Thoracic aorta (tissue), 2 donors: ENCODE measurements at places on chromosomes 6 and 20.

GRCh38 chr6:167020206-167020605 is 21.0 kb downstream of the CEP43 start:
- DNase-seq, result no peak

DNA sequence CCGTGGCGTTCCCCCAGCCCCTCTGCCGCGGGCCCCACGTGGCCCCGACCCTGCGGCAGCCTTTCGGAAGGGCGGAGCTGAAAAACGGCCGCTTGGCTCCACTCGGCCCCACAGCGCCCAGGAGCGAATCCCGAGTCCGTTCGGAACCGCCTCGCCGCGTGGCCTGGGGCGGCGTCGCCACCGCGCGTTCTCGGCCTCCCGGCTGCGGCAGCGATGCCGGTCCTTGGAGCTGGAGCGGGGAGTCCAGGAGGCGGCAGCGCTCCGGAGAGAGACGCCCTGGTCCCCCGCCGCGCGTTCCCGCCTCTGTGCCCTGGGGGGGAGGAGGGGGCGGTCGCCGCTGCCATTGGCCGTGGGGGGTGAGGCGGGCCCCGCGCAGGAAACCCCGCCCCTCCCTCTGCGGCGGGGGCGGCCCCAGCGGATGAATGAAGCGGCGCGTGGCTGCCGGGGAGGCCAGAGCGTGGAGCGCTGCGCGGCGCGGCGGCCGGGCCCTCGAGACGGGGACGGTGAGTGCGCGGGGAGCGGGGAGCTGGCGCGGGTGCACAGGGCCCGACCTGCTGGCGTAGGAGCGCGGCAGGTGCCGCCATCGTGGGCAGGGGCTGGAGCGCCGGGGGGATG is at the start of gene SLCO4A1:
Gene SLCO4A1, plus strand, starts transcription at position 453 of the 615 bp plus-strand sequence. CDS start 13,952 bp downstream, outside the sequence.
- DNase-seq, result no peak

- DNase-seq, result no peak
These were observed 11.8 kb downstream of the ENPP1 start for GRCh38 chr6:131819572-131820124.

DNA sequence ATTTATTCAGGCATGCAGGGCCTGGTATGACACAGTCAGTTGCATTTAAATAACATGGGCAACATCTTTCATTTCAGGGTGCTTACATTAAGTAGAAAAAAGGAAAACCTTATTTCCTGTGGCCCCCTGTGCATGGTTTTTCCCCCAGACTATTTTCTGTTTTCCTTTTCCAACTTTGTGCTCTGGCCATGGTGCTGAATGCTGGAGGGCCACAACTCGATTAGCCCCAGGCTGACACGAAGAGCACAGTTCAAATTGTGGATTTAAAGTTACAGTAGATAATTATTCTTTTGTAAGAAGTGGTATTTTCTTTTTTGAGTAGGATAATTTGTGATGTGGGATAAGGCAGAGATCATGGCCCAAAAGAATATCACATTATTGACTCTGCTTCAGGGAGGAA is 332.0 kb downstream of the HAO1 start:
- no peak for DNase-seq

DNA sequence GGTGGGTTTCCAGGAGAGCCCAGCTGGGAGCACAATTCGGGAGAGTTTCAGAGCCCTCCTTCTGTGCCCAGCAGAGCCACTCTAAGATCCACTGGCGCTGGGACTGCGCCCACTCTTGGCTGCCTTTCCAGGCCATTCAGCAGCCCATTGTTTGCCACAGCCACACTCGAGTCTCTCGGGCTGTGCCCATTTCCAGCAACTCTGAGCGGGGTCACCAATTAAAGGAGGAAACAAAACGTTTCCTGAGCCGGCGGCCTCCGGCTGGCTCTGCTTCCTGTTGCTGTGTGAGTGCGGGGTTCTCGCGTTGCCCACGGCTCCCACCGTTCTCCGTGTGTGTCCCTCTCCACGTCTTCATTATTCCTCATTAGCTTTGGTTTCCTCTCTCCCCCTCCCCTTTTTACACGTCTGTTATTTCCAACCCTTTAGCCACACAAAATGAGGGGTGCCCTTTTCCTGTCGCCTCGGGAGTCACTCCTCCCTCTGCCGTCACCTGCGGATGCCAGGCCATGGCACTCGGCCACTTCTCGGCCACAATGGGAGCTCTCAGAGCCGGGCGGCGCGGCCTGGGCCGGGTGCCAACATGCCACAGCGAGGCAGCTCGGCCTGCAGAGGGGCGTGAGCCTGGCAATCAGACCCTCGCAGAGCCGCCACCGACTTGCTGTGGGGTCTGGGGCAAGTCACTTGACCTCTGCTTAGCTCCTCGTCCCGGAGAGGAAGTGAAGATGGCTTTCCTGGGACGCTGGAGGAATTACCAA is 94.3 kb upstream of the NKX2-2 start:
- DNase-seq, result no peak

- no peak for DNase-seq
These were observed 53.0 kb downstream of the GNAS-AS1 start for GRCh38 chr20:58797371-58798338.

DNA sequence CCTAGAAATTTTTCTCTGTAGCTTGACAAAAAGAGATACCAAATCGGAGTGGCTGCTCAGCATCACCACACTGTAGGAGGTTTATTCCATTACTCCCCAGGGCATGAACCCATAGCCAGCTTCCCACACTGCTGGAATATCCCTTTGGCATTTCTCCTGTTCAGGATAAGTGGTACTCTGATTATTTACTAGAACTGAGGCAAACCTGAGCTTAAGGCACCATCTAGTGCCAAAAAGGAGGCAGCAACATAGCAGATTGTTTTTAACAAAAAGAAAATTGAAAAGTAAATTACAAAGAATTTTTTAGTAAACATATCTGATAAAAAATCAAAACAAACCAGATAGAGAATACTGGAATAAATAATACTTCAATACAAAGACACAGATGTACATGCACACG is 181.7 kb downstream of the WDR27 start:
- DNase-seq, result no peak

DNA sequence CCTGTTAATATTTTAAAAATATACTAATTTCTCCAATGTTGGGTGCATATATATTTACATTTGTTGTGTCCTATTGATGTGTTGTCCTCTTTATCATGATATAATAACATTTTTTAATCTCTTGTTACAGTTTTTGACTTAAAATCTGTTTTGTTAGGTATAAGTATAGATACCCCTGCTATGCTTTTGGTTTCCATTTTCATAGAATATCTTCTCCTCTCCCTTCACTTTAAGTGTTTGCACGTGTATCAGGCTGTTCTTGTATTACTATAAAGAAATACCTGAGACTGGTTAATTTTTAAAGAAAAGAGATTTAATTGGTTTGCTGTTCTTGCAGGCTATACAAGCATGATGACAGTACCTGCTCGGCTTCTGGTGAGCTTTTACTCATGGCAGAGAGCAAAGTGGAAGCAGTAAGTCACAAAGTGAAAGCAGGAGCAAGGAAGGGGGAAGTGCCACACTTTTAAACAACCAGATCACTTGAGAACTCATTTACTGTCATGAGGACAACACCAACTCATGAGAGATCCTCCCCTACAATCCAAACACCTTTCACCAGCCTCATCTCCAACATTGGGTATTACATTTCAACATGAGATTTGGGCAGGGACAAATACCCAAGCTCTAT is 340.5 kb upstream of the SYNCRIP start:
- DNase-seq, result no peak

DNA sequence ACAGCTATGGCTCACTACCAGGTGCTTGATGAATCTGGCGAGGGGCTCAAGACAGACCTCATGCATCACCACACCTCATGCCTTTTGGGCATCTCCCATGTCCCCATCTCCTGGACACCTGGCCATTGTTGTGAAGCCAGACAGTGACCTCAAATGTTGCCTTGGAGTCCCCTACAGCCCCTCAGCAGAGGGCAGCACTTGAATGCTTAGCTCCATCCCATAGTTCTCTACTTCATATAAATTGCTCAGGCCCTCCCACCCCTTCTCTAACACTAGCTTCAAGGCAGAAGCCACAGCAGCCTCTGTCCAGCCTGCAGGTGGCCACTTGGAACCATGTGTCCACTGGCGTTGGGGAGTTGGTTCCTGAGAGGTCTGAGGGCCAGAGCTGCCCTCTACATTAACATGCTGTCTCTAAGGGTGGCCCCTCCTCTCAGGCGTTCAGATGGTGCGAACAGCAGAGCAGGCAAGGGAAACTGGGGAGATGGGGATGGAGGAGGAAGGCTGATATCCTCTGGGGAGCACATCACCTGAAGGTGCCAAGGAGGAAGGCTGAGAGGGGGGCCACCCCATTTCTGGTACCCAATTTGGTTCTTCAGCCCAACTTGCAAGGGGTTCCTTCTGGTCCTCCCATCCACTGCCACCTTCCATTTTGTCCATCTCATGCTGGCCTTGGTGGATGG is 31.3 kb downstream of the MOCS1 start:
- DNase-seq, result no peak

- DNase-seq, result no peak
These were observed 213.8 kb downstream of the LAMA2 start for GRCh38 chr6:129096651-129097290.
